Neuronal stem cell (in vitro differentiated cells): ENCODE measurements at places on chromosomes 6 and 20.

GRCh38 chr20:54221996-54222890, 14.4 kb downstream of the PFDN4 start:
- no peak for DNase-seq

DNA sequence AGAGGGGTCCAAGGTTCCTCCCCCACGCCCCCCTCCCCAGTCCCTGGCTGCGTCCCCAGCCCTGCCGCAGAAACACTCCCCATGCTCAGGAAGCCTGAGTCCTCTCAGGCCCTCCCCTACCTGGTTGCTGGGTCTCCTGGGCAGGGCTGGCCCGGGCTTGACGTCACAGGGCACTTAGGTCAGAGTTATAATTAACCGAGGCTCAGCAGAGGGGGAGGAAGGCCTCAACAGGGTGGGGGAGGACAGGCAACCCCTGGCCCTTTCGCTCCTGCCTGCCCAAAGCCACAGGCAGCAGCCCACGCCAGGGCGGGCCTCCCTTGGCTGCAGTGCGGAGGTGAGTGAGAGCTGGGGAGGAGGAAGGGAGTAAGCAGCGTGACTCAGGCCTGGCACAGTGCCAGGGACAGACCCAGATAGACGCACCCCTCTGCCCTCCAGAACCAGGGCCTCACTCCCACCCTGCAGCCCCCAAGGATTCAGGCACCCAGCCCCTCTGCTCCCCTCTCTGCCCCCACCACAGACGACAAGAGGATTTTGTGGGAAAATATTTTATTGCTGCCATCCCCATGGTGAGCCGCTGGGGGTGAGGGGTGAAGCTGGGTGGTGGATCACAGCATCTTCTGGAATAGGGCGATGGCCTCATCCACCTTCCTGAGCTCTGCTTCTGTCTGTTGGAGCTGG, at the start of gene VWA7:
Gene VWA7, minus strand, starts transcription at position 340 of the 678 bp plus-strand sequence. CDS start 549 bp downstream, outside the sequence.
- DNase-seq: no peak

GRCh38 chr20:25408890-25409289, 1.4 kb downstream of the GINS1 start:
- DNase-seq: no peak

DNA sequence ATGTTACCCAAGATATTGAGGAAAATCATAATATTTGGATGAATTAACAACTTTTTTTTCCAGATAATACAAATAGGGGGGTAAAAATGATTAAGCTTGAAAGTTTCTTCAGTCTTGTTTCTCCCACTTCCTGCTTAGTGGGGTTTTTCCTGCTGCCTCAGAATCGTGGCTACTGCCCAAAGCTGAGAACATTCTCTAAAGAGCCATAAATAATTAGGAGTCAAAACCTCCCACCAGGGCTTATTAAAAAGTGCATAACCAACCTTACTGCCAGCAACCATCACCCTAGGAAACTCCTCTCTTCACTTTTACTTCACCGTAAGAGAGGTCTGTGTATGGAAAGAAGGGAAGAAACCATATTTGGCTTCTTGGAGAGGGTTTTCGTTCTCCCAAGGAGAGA, 9.0 kb upstream of the LCA5 start:
- DNase-seq: no peak

DNA sequence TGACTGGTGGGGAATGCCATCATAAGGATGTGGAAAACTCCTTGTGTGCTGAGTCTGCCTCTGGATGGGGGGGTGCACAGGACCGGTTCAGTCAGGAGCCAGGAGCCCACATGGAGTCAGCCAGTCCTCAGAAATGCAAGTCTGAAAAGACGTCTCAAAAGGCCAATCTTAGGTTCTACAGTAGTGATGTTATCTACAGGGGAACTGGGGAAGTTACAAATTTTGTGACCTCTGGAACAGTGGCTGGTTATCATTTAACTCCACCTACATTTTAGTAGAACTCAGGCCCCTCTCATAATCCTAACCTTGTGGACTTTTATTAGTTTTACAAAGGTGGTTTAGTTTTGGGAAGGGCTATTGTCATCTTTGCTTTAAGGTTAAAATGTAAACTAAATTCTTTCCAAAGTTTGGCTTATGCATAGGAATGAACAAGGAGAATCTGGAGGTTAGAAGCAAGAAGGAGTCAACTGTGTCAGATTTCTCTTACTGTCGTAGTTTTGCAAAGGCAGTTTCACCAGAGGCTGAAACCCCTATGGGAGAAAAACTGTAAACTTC, 13.7 kb upstream of the TBC1D22B start:
- DNase-seq: no peak
